CD14-positive monocyte (primary cell): ENCODE measurements at places on chromosomes 6 and 20.

GRCh38 chr6:51352506-51353029, 533.9 kb downstream of the TFAP2B start:
- H3K4me3 ChIP-seq, result no peak overlapping the region
- H3K4me1 ChIP-seq, result peaks cover 3% of the 10 kb centered on the region
- DNase-seq, result no peak
- H3K27ac ChIP-seq, result no peak overlapping the region
- no peaks in the 10 kb centered on the region for H3K36me3 ChIP-seq

GRCh38 chr6:51753635-51754034, 333.8 kb downstream of the PKHD1 start:
- no peak overlapping the region for H3K4me3 ChIP-seq
- no peaks in the 10 kb centered on the region for H3K4me1 ChIP-seq
- DNase-seq, result no peak
- H3K27ac ChIP-seq, result no peak overlapping the region

DNA sequence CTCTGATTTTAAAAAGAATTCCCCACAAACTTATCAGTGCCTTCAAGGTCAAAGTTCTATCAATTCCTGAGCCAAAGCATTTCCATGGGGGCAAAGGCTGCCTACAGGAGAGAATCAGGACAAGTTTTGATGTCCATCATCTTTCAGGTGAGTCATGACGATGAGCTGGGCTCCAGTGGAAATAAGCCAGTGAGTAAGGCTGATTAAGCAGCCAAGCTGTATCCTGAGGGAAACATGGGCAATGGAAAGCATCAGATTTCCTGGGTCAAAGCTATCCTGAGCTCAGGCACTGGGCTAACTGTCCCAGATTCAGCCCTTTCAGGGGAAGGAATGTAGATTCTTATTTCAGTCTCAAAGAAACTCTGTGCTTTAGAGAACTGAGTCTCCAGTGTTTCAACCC, 377.4 kb downstream of the CD109 start:
- H3K4me3 ChIP-seq, result no peak overlapping the region
- H3K27ac ChIP-seq, result no peak overlapping the region
- no peaks in the 10 kb centered on the region for H3K27me3 ChIP-seq
- no peaks in the 10 kb centered on the region for H3K4me1 ChIP-seq
- DNase-seq, result no peak

GRCh38 chr6:115668211-115668610, 392.5 kb downstream of the FRK start:
- H3K27me3 ChIP-seq, result no peaks in the 10 kb centered on the region
- DNase-seq, result no peak
- H3K4me1 ChIP-seq, result no peaks in the 10 kb centered on the region
